Germinal center (tissue), 1 donor: ENCODE measurements at places on chromosomes 1 and 21.

GRCh38 chr1:24970399-24970753, 40.3 kb upstream of the RUNX3 start:
- no peak for DNase-seq

- DNase-seq, result no peak
These were observed 9.0 kb downstream of the TIMM17A start for GRCh38 chr1:201964261-201964660.

DNA sequence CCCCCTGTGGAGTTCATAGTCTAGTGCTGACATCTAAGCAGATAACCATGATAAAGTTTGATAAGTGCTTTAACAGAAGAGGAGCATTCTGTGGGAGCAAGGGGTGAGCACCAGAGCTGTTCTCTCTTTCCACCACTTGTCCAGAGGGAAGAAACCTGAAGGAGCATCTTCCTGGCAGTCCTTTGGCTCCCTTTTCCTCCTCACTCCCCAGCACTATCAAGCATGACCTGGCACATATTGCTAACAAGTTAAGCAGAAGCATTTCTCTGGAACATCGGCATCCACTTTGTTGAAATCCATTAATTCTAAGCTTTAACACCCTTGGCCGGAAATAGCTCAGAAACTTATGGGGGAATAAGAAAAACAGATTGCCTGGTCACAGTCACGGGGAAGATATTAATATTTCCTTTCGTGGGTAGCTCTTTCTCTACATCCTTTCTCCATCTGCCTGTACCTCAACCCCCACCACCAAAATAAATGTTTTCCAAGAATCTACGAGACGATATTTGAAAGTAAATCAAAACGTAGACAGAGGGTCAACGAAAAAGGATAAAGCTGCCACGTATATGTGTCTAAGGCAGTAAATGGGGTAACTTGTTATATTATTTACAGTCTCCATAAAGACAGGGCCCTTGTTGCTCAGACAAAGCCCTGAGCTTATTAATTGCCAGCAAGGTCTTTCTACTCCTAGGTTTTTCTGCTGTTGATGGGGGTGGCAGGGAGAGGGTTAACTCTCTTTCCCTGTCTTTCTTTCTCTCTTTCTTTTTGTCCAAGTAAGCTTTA, 351.4 kb downstream of the NUF2 start:
- DNase-seq, result no peak

DNA sequence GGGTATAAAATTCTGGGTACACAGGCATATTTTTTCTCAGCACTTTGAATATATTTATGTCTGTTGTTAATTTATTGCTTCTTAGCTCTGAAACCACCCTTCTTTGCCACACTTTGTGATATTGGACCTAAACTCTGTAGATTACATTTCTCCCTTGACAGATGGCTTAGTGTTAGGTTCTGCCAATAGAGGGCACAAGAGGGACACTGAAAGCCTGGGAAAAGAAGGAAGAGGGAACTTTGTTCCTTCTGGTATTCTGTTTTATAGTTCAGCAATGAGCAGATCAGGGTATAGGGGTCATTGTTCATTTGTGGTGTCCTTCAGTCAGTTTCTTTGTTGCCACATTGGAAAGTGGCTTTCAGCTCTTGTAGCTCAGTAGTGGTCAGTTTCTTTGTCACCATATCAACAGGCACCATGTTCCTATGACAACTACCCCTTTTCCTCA, 423.5 kb upstream of the PROX1 start:
- no peak for DNase-seq

GRCh38 chr1:8913457-8913856, 32.2 kb upstream of the CA6 start:
- DNase-seq, result no peak

- no peak for DNase-seq
These were observed 155.4 kb downstream of the ZNF648 start for GRCh38 chr1:181905944-181906597.

- DNase-seq, result no peak
These were observed 53.8 kb downstream of the PRDM2 start for GRCh38 chr1:13753636-13754402.

DNA sequence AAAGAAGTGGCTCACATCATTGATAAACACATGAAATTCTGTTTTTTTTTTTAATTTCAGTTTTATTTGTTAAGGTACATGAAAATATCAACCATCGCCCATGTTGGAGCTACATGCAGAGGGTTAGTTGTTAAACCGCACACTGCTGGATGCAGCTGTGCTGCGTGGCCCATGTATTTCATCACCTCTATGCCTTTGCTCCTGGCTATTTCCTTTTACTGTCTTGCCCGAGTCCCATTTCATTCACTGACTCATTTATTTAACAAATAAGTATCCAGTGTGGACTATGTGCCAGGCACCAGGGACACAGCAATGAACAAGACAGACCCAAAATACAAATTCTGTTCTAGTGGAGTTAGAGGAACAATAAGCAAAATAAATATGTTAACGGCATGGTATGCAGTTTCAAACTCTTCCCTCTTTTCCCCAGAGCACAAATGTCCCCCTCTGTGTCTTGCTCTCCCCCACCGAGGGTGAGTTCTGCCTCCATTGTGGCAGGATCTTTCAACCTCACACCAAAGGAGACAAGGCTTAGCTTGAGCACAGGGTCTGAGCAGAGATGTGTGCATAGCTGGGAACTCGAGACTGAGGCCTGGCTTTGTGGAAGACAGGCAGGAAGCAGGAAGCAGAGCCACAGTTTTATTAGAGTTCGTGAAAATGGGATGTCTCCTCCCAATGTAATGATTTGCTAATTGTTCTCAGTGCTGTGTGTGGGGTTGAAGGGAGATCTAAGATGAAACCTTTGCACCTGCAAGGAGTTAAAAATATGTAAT, 44.6 kb downstream of the MAN1C1 start:
- no peak for DNase-seq

DNA sequence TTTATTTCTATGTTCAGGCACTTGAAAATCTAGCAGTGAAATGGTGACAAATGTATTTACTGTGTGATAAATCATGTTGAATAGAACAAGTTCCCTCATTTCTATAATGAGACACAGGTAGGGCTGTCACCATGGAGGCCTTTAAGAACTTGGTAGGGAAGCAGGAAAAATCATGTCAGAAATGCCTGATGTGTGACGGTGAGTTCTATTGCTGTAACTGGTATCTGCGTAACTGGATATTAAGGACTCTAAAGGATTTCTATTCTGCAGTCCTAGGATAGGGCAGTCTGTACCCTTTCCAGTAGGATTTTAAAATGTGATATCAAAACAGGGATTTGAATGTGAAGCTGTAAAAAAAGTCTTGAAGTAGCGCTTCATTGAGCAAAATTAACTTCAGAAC, 15.5 kb downstream of the ACTN2 start:
- no peak for DNase-seq

DNA sequence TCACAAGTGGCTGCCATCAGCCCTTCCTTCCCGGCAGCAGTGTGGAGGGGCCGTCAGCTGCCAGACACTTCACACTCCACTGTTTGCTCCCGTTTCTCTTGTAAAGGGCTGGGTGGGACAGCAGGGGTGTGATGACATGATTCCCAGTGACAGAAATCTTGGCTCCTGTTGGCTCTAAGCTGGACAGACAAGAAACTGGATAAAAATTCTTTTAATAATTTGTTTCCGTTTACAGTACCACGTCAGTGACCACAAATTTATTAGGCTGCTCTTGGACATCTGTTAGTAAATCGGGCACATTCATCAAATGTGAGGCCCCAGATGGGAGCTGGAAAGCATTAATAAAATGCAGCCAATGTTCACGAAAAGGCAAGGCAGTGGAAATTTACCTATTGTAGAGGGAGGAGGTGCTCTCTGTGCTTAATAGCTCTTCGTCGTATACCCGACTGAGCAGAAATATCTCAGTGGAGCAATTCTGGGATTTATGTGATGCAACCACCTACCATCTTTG, 353.7 kb upstream of the GREM2 start:
- DNase-seq, result no peak

DNA sequence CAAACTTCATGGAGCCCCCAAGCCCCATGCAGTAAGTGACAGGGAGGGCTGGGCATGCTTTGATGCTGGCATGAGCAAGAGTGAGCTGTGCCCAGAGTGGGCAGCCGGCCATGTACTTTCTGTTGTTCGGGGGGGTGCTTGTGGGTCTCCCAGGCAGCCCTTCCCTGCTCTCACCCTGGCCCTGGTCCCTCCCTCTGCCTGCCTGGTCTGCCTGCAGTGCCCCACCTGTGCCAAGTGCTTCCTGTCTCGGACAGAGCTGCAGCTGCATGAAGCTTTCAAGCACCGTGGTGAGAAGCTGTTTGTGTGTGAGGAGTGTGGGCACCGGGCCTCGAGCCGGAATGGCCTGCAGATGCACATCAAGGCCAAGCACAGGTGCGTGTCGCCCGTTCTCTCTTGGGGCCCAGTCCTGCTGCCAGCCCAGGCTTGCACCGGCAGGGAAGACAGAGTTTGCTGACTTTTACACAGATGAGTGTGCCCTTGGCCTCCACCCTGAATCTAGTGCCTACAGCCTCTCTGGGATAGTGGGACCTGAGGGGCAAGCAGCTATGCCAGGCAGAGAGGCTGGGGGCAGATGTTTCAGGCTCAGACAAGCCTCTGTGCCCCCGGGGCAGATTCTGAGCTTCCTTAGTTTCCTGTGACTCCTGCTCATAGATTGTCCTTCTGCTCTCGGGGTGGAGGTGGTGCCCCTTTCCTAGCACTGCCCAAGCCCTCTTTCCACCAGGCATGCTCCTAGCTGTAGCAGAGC, 7.6 kb downstream of the ZBTB48 start:
- no peak for DNase-seq

DNA sequence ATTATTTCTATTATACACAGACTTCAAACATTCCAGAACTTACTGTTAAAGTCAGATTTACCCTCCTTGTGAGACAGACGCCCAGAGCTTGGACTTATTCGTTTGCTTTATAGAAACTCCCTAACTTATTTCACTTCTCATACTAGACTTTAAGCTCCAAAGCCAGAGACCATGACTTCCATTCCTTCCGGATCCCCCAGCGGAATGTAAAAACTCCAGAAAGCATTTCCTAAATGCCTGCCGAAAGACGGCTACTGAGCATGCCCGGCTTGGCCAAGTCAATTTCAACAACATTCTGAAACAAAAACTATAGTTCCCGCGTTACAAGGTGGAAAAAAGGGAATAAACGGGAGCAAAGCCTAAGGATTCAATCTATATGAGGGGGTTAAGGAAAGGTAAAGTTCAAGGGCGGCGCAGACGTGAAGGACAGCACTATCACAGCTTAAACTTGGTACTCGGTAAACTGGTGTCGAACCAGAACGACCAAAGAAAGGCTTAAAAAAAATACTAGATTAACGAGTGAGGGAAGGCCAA, 1.1 kb downstream of the USP48 start:
- DNase-seq, result no peak
